ENCODE measurements at places on chromosomes 2 and 18.

DNA sequence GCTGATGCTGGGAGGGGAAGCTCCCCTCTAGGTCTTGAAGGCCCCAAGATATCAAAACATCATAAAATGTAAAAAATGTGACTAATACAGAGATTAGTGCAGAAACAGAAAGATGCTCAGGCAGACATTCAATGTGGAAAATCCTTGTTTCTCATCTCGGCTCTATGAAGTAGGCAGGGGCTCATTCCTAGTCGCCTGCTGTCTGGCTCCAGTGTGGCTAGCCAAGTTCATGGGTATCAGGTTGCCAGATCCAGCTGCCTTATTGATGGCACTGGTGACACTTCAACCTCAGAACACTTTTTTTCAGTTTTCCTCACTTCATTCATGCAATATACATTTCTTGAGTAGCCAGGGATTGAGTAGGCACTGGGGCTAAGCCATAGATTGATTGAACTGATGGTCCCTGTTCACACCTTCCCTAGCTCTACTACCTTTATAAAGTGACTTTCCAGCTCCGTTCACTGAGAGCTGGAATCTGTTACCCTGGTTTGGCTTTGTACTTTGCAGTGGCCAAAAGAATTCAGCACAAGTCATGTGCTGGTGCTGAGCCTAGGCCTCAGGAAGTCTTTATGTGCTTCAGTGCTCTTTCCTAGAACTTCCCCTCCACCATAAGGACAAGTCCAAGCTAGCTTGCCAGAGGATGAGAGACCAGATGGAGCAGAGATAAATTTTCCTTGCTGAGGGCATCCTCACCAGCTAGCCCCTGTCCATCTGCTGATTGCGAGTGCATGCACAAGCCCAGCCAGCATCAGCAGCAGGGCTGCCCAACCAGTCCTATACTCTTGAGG, 373.6 kb upstream of the ST6GAL2 start:
- H3K4me3 ChIP-seq: no peak overlapping the region
- H3K27me3 ChIP-seq: no peaks in the 10 kb centered on the region
- H3K36me3 ChIP-seq: no peaks in the 10 kb centered on the region
- H3K4me1 ChIP-seq: no peaks in the 10 kb centered on the region

DNA sequence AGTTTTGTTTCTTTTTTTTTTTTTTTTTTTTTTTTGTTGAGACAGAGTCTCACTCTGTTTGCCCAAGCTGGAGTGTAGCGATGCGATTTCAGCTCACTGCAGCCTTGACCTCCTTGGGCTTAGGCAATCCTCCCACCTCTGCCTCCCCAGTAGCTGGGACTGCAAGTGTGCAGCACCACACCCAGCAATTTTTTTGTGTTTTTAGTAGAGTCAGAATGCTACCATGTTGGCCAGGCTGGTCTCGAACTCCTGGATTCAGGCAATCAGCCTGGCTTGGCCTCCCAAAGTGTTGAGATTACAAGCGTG, 8.2 kb downstream of the ITGA6 start:
- H3K27ac ChIP-seq: no peak overlapping the region
- DNase-seq: no peak
- H3K4me1 ChIP-seq: peaks cover 83% of the 10 kb centered on the region
- H3K4me3 ChIP-seq: no peak overlapping the region

- H3K27ac ChIP-seq: no peak overlapping the region
- no peak for DNase-seq
- H3K27me3 ChIP-seq: no peaks in the 10 kb centered on the region
Measured at GRCh38 chr2:173680574-173680973, 284.6 kb downstream of the SP3 start.

GRCh38 chr2:200713704-200714064, 98.0 kb upstream of the BZW1 start:
- H3K36me3 ChIP-seq: no peaks in the 10 kb centered on the region
- H3K4me3 ChIP-seq: peak overlapping the region; percentile 44

DNA sequence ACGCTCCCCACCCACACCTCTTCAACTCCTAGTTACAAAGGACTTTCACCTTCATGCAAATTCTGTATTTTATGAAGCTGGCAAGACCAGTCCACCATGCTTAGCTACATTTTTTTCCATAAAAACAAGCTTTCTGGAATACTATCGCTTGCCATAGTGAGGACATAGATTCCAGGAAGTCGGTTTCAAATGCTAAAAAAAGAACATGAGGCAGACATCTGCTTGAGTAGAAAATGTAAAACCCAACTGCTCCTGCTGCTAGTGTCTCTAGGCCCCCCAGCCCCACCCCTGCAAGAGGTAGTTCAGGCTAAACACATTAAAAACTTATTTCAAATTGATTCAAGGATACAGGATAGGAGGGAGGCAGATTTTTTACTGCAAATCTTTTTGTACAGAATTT, 148.9 kb downstream of the SMAD2 start:
- no peak overlapping the region for H3K4me3 ChIP-seq
- H3K36me3 ChIP-seq: no peaks in the 10 kb centered on the region
- DNase-seq: no peak
- no peaks in the 10 kb centered on the region for H3K27me3 ChIP-seq

DNA sequence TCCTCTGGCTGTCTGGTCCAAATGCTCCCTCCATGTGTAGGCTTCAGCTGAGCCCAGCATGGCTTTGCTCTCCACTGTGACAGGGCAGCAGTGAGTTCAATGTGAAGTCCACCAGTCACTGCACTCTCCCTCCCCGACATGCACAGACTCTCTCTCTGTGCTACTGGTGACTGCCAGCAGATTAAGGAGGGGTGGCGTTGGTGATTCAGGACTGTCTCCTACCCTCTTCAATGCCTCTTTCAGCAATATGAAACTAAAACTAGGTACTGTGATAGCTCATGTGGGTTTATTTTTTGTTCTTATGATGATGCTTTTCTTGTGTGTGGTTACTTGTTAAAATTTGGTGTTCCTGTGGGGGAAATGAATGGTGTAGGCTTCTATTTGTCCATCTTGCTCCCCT, 201.0 kb upstream of the RBMS1 start:
- H3K36me3 ChIP-seq: no peaks in the 10 kb centered on the region
- H3K27ac ChIP-seq: no peak overlapping the region
- H3K4me3 ChIP-seq: no peak overlapping the region
- no peak for DNase-seq
- H3K27me3 ChIP-seq: no peaks in the 10 kb centered on the region

GRCh38 chr18:64090876-64091275, 58.0 kb downstream of the LINC00305 start:
- no peaks in the 10 kb centered on the region for H3K27me3 ChIP-seq
- H3K4me3 ChIP-seq: no peak overlapping the region
- no peak for DNase-seq
- H3K36me3 ChIP-seq: no peaks in the 10 kb centered on the region

- no peaks in the 10 kb centered on the region for H3K27me3 ChIP-seq
- no peak overlapping the region for H3K27ac ChIP-seq
- no peaks in the 10 kb centered on the region for H3K36me3 ChIP-seq
- no peak overlapping the region for H3K4me3 ChIP-seq
- H3K4me1 ChIP-seq: peaks cover 44% of the 10 kb centered on the region
- no peak for DNase-seq
Measured at GRCh38 chr2:168514692-168515091, 58.6 kb downstream of the CERS6 start.

DNA sequence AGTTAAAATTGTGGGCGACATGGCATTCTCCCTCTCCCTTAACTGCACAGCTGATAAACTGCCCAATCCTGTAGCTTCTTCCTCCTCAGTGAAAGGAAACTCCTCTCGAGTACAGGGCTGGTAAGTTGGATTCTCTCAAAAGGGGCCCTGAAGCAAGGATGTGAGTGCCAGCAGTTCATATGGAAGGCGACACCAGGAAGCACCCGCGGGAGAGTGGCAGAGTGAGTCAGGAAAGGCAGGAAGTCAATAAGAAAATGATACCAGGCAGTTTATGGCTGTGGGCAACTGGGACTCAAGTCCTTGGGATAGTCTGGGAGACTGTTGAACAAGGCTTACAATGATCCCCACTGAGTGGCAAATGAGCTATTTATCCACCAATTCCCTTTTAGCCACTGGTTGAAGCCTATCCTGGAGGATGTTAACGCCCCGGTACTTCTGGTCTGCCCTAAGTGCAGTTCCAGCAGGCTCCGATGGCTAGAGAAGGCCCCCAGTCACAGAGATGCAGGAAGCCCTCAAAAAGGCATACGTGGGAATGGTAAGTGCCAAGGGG, 34.8 kb downstream of the ABHD3 start:
- H3K27ac ChIP-seq: no peak overlapping the region
- no peaks in the 10 kb centered on the region for H3K27me3 ChIP-seq
- no peak overlapping the region for H3K4me3 ChIP-seq
- no peaks in the 10 kb centered on the region for H3K4me1 ChIP-seq
- no peaks in the 10 kb centered on the region for H3K36me3 ChIP-seq

DNA sequence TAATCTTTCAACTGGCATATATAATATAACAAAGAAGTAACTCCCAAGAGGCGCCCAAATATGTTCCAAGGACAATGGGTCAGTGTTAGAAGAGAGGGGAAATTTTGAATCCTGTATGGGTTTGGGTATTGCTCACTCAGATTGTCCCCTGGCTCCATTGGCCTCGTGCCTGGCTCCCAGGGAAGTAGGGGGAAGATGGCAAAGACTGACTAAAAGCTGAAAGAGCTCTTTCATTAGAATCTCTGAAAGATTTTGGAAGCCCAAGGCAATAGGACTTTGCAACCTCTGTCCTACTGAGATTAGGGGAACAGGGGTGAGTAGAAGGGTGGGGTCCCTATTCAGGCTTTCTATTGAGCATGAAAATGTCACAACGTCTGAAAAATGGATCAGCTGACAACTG, 1272.8 kb upstream of the ZEB2 start:
- no peaks in the 10 kb centered on the region for H3K4me1 ChIP-seq
- H3K4me3 ChIP-seq: no peak overlapping the region
- H3K27ac ChIP-seq: no peak overlapping the region

DNA sequence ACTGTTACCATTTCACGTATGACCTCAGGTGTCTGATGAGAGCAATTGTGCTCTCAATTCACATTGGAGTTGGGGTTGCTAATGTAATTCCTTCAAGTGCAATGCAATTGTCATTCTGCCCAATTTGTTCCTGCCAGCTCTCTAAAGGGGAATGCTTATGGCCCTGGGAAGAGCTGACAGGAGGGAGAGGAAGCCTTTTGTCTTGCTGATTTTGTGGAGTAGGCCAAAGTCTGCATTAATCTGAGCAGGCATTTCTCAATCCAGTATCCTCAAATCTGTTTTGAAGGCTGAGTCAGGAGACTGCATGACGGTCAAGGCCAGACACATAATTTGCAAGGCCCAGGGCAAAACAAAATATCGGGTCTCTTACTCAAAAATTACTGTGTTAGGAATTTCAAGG, 326.4 kb upstream of the SPHKAP start:
- H3K27me3 ChIP-seq: no peaks in the 10 kb centered on the region
- no peak overlapping the region for H3K4me3 ChIP-seq
- H3K27ac ChIP-seq: no peak overlapping the region
- no peak for DNase-seq

DNA sequence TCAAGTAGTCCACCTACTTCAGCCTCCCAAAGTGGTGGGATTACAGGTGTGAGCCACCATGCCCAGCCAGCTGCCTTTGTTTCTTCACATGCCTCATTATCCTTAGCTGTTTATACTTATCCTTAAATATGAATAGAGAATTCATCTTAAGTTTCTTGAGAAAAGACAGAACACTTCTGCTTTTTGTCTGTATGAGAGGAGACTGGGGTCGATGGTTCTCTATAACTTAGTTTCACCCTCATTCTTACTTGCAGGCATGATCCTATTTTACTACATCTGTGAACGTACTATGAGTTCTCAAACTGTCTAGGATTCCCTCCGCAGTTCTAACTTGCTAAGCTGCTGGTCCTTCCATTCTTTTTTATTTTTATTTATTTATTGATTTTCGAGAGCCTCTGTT, 20.4 kb downstream of the PPM1B start:
- H3K27me3 ChIP-seq: no peaks in the 10 kb centered on the region
- DNase-seq: no peak
- no peak overlapping the region for H3K4me3 ChIP-seq
- no peaks in the 10 kb centered on the region for H3K36me3 ChIP-seq
- no peak overlapping the region for H3K27ac ChIP-seq

GRCh38 chr2:52404866-52405265, 1362.7 kb upstream of the CHAC2 start:
- H3K4me1 ChIP-seq: no peaks in the 10 kb centered on the region
- H3K27ac ChIP-seq: no peak overlapping the region

- H3K36me3 ChIP-seq: no peaks in the 10 kb centered on the region
- DNase-seq: no peak
- H3K27ac ChIP-seq: no peak overlapping the region
Measured at GRCh38 chr2:583666-584065, 93.5 kb downstream of the TMEM18 start.

DNA sequence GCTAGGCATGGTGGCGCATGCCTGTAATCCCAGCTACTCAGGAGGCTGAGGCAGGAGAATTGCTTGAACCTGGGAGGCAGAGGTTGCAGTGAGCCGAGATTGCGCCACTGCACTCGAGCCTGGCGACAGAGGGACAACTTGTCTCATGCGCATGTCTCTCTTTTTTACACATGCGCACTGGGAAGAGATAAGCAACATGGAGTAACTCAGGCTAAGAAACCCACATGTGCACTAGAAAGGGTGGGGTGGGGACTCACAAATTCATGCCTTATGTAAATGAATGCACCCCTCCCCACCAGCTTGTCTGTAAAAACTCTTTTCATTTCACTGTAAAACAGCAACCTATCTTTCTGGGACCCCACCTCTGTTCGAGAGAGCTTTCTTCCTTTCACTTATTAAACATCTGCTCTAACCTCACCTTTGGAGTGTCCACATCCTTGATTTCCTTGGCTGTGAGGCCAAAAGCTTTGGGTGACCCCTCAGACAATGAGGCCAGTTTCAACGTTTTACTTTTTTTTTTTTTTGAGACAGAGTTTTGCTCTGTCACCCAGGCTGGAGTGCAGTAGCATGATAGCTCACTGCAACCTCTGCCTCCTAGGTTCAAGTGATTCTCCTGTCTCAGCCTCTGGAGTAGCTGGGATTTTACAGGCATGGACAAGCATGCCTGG, 91.6 kb upstream of the RMP24 start:
- H3K27ac ChIP-seq: no peak overlapping the region
- no peak overlapping the region for H3K4me3 ChIP-seq
- DNase-seq: no peak
- no peaks in the 10 kb centered on the region for H3K36me3 ChIP-seq

- H3K27me3 ChIP-seq: peaks cover 100% of the 10 kb centered on the region
- DNase-seq: no peak
- H3K4me3 ChIP-seq: peak overlapping the region; percentile 31
- no peaks in the 10 kb centered on the region for H3K36me3 ChIP-seq
- H3K27ac ChIP-seq: no peak overlapping the region
Measured at GRCh38 chr18:78978349-78979055, 1.1 kb upstream of the SALL3 start.

- H3K36me3 ChIP-seq: no peaks in the 10 kb centered on the region
- H3K27me3 ChIP-seq: no peaks in the 10 kb centered on the region
- H3K27ac ChIP-seq: no peak overlapping the region
- no peak overlapping the region for H3K4me3 ChIP-seq
- DNase-seq: no peak
- peaks cover 8% of the 10 kb centered on the region for H3K4me1 ChIP-seq
Measured at GRCh38 chr2:38323623-38324022, 53.5 kb downstream of the ATL2 start.

GRCh38 chr2:156598563-156598962, 162.4 kb downstream of the GPD2 start:
- H3K4me1 ChIP-seq: no peaks in the 10 kb centered on the region
- no peak overlapping the region for H3K27ac ChIP-seq
- H3K27me3 ChIP-seq: no peaks in the 10 kb centered on the region
- no peak for DNase-seq
